ENCODE measurements at places on chromosomes 16 and 17.
A peak's percentile ranks its signal among the peaks of the same experiment; 100 is the strongest.

DNA sequence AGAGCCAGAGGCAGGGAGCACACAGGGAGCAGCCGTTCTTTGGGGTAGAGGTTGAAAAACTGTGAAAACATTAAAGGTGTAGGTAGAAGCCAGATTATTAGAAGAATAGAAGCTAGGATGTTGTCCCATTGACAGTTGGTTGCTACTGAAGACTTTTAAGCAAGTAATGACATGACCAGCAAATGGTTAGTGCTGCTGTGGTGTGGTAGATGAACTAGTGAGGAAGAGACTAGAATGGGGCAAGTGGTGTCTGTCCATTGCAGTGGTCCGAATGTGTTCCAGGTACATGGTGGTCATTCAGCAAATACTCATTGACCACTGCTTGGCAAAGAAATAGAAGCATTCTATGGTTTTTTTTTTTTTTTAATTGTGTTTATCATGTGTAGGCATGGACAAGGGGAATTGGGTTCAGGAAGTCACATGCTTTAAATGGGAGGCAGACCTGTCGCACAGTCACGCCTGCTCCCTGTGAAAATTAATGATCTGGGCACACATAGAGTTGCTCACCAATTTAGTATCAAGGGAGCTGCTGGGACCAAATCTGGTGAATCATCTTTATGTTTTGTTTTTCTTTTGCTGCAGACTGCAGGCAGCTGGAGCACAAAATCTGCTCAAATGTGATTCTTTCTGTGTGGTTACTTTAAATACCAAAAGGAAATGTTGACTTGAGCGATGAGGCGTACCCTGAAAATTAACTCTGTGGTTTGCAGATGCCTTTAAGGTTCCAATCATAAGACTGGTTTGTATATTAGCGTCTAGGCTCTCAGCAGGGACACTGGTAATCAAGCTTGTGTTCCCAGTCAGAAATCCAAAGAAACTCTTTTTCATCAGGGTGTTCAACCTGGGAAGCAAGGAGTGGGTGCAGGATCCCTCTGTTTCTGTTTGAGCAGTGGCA, 30.7 kb downstream of the YPEL2 start:
- no peak for DNase-seq

- DNase-seq, result no peak
Observed at GRCh38 chr17:2075336-2076086, 20.6 kb downstream of the HIC1 start.

DNA sequence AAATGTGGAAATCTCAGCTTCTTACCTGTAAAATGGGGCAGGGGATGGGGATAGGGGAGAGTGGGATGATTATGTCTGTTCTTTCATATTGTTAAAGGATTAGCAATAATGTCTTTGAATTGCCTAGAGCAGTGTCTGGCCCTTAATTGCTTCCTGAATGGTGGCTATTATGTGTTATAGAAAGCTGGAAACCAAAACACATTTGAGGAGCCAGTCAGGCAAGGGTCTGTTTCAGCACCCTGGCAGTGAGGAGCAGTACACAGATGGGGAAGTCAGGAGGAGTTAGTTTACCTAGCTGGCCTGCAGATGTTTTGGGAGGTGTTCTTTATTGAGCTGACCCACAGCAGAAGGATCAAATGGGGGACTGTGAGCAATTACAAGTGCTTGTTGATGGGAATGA, 63.0 kb downstream of the NUP93 start:
- no peak for DNase-seq

DNA sequence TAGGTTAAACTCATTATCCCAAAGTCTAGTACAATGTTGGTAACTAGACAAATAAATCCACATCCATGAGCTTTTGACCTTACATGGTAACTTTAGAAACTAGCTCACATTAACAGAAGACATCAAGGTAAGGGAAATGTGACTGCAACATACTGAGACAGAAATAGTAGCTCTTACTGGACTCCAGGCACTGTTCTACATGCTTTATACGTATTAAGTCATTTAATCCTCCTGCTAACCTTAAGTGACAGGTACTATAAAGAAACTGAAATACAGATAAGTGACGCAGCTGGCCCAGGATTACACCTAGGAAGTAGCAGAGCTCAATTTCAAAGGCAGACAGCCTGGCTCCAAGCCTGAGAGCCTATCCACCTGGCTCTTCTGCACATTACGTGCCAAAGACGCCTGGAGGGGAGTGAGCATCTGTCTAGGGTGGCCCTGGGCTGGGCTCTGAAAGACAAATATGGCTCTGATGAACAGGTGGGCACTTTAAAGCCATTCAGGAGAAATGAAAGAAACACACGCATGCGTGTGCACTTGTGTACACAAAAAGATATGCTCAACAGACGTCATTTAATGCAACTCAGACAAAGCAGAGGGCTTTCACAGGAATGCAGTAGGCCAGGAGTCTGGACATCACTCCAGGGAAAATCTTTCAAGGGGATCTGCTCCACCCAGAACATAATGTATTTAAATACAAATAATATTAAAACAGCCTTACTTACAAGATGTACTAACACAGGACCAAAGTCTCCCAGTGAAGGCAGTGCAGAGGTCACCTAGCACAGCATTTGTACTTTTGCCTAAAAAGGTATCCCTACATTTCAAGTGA, 4.4 kb downstream of the ZC3H7A start:
- no peak for DNase-seq

- DNase-seq, result no peak
Observed at GRCh38 chr17:66413559-66414520, 111.4 kb downstream of the PRKCA start.

DNA sequence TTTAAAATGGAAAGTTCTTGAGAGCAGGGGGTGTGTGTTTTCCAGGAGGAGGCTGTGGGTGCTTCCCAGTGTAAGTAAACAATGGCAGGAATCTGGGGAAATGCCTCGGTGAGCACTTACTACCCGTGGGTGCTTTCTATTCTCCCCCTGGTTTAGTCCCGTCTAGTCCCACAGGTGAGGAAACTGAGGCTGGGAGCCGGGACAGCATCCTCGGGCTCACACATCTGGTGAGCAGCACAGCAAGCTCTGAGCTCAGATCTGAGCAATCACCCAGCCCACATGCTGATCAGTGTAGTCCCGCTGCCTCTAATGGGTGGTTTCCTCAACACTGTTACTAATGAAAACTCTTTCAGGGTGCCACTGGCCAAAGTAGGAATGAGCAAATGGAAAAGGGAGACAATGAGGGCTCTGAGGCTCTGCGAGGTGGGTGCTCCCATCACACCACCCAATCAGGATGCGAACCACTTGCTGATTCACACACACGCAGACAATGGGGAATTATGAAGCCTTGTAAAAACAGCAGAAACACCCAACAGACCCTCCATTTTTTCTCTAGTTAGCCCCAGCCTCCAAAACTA, 202.6 kb downstream of the PARN start:
- no peak for DNase-seq

GRCh38 chr17:72387969-72388368, 267.1 kb downstream of the SOX9 start:
- DNase-seq, result no peak

GRCh38 chr16:89973654-89974335, 25.2 kb downstream of the DEF8 start:
- peak; percentile 25 for DNase-seq

GRCh38 chr17:13582776-13583547, 18.8 kb downstream of the HS3ST3A1 start:
- no peak for DNase-seq

DNA sequence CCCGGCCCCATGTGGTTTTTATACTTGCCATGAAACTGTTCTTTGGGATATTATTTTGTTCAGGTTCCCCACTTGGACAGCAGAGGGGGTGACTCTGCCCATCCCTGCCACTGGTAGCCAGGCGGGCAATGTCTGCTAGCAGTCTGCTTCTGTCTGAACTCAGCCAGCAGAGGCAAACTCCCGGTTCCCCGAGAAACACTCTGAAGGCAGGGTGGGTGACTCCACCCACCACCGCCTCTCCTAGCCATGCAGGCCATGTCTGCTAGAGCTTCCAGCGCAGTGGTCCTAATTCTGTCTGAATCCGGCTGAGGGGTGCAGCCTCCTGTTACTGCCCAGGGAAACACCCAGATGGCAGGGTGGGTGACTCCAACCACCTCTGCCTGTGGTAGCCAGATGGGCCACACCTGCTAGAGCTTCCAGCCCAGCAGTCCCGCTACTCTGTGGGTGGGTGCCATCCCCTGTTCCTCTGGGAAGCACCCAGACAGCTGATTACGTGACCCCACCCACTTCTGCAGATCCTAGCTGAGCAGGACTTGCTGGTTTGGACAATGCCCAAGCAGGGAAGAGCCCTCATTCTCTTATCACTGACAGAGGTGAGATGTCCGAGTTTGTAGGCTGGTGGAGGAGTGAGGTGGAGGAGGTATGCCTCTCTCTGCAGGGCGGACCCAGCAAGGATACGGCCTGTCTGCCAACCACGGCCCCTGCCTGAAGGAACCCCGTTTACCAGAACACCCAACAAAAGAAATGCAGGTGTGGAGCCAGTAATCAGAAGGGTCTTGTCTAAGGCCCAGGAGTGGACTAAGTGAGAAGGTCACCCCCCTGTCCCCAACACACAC, 22.4 kb downstream of the NLRP1 start:
- no peak for DNase-seq

DNA sequence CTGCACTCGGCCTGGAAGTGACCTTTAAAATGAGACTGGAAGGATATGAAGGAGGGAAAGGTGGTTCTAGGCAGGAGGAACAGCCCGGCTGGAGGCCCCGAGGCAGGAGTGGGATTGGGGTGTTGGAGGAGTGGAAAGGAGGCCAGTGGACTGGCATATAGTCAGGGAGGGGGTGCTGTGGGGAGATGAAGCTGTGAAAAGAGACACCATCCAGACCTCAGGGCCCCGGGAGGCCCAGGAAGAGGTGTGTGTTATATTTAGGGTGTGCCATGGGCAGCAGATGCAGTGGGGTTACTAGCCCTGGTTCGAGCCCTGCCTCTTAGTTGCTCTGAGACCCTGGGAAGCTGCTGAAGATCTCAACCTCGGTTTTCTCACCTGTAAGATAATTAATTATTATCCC, 18.9 kb upstream of the DOK4 start:
- DNase-seq, result no peak

DNA sequence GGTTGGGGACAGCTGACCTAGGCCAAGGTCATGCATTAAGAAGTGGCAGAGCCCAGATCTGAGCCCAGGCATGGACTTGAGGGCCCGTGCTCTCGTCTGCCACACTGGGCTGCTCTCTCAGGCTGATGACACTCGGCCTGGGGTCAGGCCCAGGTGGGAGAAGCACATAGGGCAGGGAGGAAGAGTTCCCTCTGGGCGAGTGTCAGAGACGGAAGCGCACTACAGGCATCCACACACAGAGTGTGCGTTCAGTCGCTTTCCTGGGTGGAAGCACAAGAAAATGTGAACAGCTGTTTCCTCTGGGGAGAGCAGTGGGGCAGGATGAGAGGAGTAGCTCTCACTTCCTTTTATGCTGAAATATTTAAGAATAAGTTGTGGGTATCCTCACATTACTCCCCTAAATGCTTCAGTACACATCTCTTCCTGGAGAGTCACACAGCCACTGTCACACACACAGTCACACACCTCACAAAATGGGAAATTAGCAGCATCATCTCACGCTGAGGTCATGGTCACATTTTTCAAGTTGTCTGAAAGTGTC, 59.7 kb downstream of the B9D1 start:
- peak; percentile 59 for DNase-seq

GRCh38 chr17:80064696-80065095, 28.3 kb downstream of the CCDC40 start:
- no peak for DNase-seq

GRCh38 chr17:8741771-8742170, 2.9 kb downstream of the CCDC42 start:
- DNase-seq, result no peak

- DNase-seq, result peak; percentile 55
Observed at GRCh38 chr17:79707931-79708891, 22.5 kb upstream of the ENPP7 start.

- peak; percentile 88 for DNase-seq
Observed at GRCh38 chr16:11410376-11411058, 65.3 kb downstream of the RMI2 start.

- peak; percentile 53 for DNase-seq
Observed at GRCh38 chr17:58956997-58957724, 149.5 kb downstream of the TRIM37 start.

DNA sequence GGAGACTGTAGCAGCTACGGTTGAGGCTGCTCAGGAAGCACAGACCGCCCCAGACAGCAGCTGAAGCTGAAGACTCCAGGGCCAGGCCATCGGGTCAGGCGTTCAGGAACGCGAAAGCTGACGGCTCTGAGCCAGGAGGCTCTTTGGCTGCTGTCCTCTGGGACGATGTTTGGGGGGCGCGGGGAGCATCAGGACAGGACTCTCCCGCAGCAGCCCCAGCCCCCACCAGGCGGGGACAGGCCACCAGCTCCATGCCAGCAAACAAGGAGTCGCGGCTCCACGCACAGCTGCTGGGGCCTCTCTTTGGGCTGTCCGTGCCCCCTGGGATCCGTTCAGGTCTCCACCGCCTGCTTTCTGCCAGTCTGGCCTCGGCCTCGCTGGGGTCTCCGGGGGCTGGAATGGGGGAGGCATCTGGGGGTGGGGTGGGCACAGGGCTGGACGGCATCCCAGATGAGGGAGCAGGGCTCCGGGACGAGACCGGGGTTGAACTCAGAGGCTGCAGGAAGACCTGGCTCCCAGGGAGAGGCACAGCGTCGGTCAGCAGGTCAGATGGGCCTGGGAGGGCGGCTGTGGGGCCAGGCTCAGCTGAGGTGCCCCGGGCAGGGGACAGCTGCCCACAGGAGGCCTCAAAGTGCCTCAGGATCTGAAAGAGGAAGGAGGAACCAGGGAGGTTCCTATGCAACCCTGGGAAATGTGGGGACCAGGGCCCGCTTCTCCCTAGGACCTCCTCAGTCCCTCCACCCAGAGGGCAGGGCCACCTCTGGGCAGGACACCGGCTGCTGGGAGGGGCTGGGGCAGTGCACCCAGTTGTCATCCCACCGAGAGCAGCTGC, 6.3 kb upstream of the CEP131 start:
- no peak for DNase-seq

Data from suppressor macrophage treated with lipopolysaccharide for 1 hour (primary cell).